Sigmoid colon (tissue), 7 donors: ENCODE measurements at places on chromosomes 16 and 17. TPM values are rescaled to one million over a fixed set of nuclear protein-coding genes. Genes with fewer than 3 reads are reported as not detected.
A peak's percentile ranks its signal among the peaks of the same experiment; 100 is the strongest.

SHISA9 gene
- 8.6 TPM for total RNA-seq

DNA sequence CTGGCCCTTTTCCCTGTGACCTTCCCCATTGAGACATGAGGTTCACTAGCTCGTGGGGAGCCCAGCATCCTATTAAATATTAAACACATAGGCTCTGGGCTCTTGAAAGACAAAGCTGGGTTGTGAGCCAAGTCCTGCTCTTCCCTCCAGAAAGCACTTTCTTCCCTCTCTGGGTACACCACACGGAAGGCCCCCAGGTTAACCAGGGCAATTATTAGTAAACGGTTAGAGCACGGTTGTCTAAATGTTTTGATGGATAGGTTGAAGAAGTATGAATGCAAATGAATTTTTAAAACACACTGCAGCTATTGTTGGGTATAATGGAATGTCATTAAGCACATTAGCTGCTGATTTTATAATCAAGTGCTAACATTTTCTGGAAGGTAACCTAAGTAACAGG lies 32.7 kb upstream of the CDH13 start:
- no peaks in the 10 kb centered on the region for H3K36me3 ChIP-seq
- no peaks in the 10 kb centered on the region for H3K27me3 ChIP-seq
- H3K4me1 ChIP-seq = no peaks in the 10 kb centered on the region
- no peak overlapping the region for H3K27ac ChIP-seq

DNA sequence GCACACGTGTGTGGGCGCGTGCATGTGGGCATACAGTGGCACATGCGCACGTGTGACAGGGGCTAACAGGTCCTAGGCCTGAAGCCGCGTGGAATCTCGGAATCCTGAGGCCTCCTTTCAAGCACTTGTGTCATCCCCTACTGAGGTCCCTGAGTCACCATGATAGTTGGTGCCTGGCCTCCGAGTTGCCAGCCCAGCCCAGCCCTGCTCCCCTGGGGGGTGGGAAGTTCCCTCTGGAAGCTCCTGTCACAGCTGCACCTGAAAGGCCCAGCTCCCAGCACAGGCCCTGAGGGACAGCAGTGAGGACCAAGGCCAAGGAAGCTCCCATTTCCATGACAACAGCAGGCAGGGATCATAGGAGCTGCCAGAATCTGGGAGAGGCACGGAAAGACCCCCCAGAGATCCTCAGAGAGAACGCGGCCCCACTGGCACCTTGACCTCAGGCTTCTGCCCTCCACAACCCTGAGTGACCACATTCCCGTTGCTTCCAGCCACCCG lies 35.4 kb upstream of the ENPP7 start:
- H3K27ac ChIP-seq = peak overlapping the region; percentile 64
- no peak for DNase-seq
- H3K4me3 ChIP-seq = no peak overlapping the region
- H3K4me1 ChIP-seq = peaks cover 47% of the 10 kb centered on the region
- no peaks in the 10 kb centered on the region for H3K27me3 ChIP-seq
- no peaks in the 10 kb centered on the region for H3K36me3 ChIP-seq

DNA sequence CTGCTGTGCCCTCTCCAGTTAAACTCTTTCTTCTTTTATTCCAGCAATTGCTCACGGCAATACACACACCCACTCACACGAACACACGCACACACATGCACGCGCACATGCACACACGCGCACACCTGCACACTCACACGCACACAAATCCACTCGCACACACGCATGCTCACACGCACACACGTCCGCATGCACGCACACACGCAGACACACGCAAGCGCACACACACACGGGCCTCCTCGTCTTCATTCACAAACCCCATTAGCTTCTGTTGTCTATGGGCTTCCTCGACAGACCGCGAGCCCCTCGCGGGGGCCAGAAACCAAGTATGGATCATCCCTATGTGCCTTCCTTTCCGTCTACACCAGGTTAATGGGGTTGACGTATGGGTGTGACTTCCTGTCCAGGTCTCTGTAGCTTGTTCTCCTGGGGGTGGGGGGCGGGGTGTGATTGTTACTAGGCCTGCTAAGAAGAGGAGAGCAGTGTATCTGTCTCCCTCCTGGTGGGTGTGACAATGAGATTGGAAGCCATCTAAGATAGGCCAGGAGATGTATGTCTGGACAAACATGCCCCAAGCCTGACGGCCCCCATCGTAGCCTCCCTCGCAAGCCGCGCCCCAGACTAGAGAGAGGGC lies 670 bp upstream of the CTF1 start:
- peak overlapping the region; percentile 99 for H3K27ac ChIP-seq
- no peak for DNase-seq
- no peaks in the 10 kb centered on the region for H3K27me3 ChIP-seq
- peaks cover 36% of the 10 kb centered on the region for H3K4me1 ChIP-seq
- peak overlapping the region; percentile 83 for H3K4me3 ChIP-seq

- peak; percentile 25 for DNase-seq
- no peak overlapping the region for H3K27ac ChIP-seq
- H3K36me3 ChIP-seq = no peaks in the 10 kb centered on the region
- H3K4me1 ChIP-seq = no peaks in the 10 kb centered on the region
Observed at GRCh38 chr16:66295761-66296546, 70.5 kb upstream of the CDH5 start.
